ENCODE measurements at places on chromosomes 3 and 15.

DNA sequence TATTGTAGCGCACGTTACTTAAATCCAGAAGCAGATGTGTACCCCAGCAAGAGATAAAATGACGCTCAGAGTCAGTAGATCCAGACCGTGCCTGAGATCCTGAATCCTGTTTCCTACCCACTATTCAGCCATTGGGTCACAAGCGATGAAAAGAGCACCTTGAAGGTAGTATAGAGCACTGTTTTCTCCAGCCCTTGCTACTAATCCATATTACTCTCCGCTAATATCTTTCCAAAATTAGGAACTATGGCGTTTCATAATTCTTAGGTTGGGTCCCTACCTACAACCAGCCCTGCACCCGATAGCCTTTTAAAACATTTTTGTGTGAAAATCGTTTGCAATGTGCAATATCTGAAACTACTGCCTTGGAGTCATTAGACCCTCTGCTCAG is 596 bp downstream of the BTD start:
- DNase-seq = no peak

- DNase-seq = no peak
These were observed 83.0 kb downstream of the TBL1XR1 start for GRCh38 chr3:177114253-177114652.

GRCh38 chr3:112001526-112001925 is 2.8 kb downstream of the TAGLN3 start:
- no peak for DNase-seq

- DNase-seq = no peak
These were observed 56.0 kb downstream of the ADAMTS17 start for GRCh38 chr15:100285641-100286295.

GRCh38 chr3:62325896-62326295 is 47.5 kb downstream of the FEZF2 start:
- no peak for DNase-seq

GRCh38 chr15:47184908-47185801 is 532.1 kb upstream of the SEMA6D start:
- no peak for DNase-seq
